Caudate nucleus (tissue), 63 donors: ENCODE measurements at places on chromosomes 13 and 19.

DNA sequence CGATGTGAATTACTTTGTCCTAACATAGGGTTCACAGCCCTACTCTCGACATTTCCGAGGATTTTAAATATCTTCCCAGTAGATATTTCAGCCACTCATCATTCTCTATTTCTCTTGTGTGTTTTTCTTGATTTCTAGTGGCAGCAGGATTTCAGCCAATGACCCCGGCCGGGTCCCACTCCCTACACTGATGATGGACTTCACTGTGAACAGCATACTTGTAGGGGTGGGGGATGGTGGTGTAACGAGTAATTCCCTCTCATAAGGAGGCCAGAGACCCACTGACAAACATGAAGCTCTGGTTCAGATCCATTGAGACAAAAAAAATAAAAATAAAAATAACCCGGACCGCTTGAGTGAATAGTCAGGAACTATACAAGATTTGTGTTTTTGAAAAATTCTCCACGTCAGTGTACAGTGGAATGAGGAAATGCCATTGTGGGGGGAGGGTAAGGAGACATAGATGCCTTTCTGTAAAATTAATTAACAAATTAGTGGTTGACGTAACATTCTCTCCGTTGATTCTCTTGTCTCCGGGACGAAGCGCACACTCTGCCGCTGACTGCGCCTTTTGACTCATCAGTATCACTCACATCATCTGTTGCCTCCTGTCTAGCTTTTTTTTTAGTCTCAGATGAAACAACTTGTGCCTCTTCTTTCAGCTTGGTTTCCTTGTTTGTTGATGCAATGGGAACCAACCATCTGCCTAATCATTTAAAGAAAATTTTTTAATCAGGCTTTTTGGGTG, 48.8 kb upstream of the IRS2 start:
- no peak for DNase-seq

DNA sequence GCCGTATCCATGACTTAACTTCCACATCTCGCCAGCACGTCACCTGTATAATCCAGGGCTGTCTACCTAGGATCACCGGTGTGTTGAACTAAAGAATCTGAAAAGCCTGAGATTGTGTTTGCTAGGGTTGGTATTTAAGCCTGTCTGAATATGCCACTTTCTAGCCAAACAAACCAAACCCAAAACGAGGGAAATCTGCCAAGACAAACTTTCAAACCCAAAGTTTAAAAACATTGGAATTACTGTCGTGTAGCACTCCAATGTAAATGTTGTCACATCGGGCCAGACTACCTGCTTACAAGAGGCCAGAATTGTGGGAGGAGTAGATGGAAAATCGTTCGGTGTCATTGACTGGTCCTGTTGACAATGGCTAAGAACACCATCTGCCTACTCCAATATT, 747.8 kb downstream of the EFNB2 start:
- no peak for DNase-seq

DNA sequence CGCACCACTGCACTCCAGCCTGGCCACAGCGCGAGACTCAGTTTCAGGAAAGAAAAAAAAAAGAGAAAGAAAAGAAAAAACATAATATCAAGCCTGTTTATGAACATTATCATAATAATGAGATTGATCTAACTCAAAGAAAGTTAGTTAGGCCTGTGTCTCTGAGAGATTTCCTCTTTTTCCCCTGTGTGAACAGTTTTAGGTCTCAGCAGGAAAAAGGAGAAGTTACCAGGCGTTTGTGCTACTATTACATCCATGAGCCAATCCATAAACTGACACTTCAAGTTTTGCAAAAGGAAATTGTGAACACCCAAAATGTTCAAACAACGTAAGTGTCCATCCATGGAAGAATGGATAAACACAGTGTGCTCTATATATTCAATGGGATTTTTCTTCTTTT, 3.8 kb downstream of the TARM1 start:
- no peak for DNase-seq

GRCh38 chr13:61286148-61286745, 129.4 kb downstream of the PCDH20 start:
- no peak for DNase-seq

DNA sequence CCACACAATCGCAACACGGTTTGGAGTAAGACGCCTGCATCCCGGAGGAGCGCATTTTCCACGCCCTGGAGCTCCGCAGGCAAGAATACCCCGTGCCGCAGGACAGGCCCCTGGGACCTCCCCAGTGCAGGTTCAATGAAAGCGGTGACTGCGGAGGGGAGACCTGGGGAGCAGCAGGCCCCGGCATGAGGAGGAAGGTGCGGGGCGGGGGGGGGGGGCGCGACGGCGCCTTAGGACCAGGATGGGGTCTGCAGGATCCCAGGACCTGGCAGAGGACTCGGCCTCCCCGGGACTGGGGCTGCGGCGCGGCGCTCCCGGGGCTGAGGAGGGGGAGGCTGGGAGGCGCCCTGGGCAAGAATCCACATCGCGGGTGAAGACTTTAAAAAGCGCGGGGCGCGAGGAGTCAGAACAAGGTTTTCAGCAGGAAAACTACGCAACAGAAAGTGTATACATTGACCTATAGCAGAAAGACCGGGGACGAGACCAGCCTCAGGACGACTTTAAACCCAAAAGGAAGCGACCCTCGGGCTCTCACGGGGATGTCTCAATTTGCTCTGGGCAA, 432 bp downstream of the ZNF611 start:
- peak; percentile 11 for DNase-seq

DNA sequence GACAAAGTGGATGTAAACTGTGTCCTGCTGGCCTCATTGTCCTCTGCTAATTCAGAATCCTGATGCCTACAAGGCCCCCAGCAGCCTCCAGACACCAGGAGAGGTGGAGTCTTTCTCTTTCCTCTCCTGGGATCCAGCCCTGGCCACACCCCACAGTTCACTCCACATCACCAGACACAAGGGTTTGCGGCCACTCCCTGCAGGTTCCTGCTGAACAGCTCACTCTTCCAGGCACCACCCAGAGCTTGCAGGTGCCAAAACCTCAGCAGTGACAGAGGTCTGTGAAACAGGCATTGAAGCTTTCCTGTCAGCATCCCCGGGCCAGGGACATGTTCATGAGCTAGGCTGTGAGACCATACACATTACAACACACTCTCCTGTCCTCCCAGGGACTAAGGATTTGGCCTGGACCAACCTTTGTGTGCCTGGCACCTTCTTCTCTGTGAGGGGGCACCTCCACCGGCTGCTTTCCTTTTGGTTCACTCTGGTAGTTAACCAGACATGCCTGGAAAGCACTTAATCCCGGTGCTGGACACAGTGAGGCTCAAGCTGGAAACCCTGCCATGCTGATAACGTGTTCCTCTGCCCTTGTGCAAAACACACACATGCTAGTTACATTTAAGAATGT, 11.1 kb upstream of the ATP12A start:
- DNase-seq, result no peak

- DNase-seq, result no peak
Measured at GRCh38 chr19:326871-327270, 17.7 kb downstream of the MIER2 start.

GRCh38 chr13:58300974-58301681, 669.6 kb downstream of the PCDH17 start:
- DNase-seq, result no peak

DNA sequence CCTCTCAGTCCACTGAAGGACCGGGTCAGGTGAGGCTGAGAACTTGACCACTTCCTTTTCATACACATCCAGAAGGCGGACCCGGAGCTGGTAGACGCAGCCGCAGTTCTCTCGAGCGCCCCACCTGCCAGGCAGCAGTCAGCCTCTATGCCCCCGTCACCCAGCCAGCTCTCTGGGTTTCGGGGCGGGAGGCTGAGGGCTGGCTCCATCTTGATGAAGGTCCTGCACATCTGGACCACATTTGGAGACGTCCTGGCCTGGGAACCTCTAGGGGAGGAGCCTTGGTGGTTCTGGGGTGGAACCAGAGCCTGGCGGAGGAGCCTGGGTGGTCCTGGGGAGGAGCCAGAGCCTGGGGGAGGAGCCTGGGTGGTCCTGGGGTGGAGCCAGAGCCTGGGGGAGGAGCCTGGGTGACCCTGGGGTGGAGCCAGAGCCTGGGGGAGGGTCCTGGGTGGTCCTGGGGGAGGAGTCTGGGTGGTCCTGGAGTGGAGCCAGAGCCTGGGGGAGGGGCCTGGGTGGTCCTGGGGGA, 14.3 kb downstream of the MRPS12 start:
- no peak for DNase-seq

DNA sequence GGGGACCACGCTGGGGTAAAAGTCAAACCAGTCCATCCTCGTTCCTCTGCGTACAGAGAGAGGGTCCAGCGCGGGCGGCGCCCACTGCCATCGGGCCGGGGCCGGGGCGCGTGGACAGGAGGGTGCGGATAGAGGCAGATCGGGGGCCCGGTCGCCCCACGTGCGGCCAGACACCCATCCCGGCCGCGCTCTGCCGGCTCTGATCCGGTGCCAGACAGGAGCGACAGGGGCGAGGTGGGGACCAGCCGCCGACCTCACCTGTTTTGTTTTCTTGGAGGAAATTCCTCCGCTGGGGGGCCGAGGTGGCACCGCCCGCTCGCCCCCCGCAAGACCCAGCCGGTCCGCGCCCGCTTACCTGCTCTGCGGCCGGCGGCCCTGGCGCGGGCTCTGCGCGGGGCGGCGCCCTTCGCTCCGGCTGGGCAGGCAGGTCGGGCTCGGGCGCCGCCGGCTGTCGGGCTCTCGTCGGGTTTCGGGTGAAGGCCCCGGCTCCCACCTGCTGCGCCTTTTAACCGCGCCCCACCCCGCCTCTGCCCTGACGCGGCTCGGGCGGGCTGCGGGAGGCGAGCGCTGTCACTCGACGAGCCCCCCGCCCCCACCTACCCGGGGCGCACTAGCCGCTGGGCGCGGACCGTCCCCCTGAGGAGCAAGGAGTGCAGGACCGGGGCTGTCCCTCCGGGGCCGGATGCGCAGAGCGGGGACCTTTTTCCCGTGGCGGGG, at the start of gene GJB6:
Gene GJB6 (minus strand): TSS at position 481 of the 717 bp plus-strand sequence. CDS start 8,839 bp downstream, outside the sequence.
- no peak for DNase-seq

DNA sequence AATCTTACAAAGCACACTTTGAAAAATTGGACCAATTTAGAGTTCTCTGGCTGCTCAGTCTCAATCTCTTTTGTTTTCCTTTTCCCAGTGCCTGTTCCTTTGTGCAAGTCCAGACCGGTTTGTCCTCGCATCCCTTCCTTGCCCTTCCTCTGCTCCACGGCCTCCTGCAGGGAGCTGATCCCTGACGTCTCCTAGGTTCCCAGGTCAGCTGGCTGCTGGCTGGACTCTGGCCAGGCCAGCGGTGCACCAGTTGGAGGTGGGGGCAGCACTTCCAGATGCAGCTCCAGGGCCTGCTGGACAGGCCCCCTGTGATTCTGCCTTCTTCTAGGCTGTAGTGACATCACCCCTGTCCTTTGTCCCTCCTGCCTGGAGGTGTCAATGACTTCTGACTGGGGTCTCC, 44.0 kb upstream of the KPNA3 start:
- no peak for DNase-seq

GRCh38 chr13:36736119-36736726, 62.4 kb downstream of the SERTM1 start:
- DNase-seq, result peak; percentile 5

DNA sequence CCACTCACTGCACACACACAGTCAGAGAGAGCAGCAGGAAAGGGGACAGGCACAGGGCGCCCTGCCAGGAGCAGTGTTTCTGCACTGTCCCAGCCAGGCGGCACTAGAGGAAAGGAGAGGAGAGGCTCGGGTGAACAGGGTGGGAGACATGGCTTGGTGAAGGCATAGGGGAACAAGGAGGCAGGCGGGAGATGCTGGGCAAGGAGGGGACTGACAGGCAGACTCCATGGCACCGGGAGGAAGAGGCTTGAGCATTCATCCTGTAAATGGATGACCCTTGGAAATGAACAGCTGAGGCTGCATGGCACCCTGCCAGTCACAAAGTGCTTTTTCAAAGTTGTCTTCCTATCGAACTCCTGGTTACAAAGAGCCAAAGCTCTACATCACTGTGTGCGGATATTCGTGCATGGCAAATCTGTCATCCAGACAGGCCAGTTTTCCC, 22.4 kb downstream of the MED26 start:
- no peak for DNase-seq

- DNase-seq, result no peak
Measured at GRCh38 chr13:89401264-89401675, 1730.1 kb downstream of the SLITRK5 start.

GRCh38 chr13:67229481-67230403, at the start of gene PCDH9:
Gene PCDH9, minus strand, starts transcription at chr13:67230336. Its CDS starts 1,896 bp downstream, at chr13:67228440.
- DNase-seq, result no peak

- DNase-seq, result peak; percentile 29
Measured at GRCh38 chr13:65971541-65971940, 1258.6 kb downstream of the PCDH9 start.

GRCh38 chr19:3506384-3507340, 551 bp downstream of the FZR1 start:
- DNase-seq, result no peak

- no peak for DNase-seq
Measured at GRCh38 chr13:30561511-30561910, 56.2 kb upstream of the USPL1 start.

GRCh38 chr13:99251921-99252320, 6.3 kb downstream of the GPR18 start:
- DNase-seq, result no peak

- no peak for DNase-seq
Measured at GRCh38 chr13:101341464-101341863, 74.8 kb downstream of the NALCN start.

GRCh38 chr13:53014495-53015443, 13.8 kb upstream of the OLFM4 start:
- no peak for DNase-seq

- no peak for DNase-seq
Measured at GRCh38 chr19:2249010-2249866, at the start of gene AMH. Gene AMH, plus strand, starts transcription at chr19:2249323. Its CDS starts 10 bp downstream, at chr19:2249333.

DNA sequence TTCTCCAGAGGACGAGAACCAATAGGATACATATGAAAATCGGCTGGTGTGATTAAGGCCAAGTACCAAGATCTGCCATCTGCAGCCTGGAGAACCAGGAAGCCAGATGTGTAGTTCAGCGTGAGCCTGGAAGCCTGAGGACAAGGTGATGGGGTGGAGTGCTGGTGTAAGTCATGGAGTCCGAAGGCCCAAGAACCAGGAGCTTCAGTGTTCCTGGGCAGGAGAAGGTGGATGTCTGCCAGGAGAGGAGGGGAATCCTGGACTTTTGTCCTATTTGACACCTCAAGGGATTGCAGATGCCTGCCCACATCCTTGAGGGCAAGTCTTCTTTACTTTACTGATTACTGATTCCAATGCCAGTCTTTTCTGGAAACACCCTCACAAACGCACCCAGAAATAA, 71.5 kb downstream of the SPATA13 start:
- DNase-seq, result no peak

DNA sequence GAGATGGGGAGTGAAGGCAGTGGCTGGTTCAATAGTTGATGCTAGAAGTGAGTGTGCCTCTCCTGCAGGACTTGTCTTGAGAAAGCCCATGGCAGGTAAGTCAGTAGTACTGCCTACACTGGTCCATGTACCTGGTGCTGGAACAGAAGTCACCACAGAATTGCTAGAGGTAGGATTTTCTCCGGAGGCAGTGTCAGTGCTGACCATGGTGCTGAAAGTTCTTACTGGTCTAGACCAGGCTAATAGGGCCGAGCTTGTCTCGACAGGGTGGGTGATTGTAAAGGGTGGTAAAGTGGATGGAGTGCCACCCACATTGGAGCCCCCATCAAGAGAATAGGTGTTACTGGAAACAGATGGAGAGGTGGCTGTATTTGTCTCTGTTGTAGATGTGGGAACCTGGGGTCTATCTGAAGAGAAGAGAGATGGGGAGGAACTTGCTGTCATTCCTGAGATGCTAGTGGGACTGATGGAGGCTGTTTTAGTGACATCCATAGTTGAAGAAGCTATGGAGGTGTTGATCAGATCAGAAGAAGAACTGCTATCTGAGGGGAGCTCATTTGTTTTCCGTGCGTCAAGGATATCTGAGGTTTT, 36.6 kb downstream of the MUC16 start:
- no peak for DNase-seq
